Activated naive CD4-positive, alpha-beta T cell treated with anti-CD3 and anti-CD28 coated beads for 36 hours (primary cell): ENCODE measurements at places on chromosomes 2 and 18.

- no peak for DNase-seq
Measured at GRCh38 chr2:226589043-226589442, 210.6 kb downstream of the IRS1 start.

GRCh38 chr2:121038891-121039616, 245.9 kb downstream of the TFCP2L1 start:
- no peak for DNase-seq

DNA sequence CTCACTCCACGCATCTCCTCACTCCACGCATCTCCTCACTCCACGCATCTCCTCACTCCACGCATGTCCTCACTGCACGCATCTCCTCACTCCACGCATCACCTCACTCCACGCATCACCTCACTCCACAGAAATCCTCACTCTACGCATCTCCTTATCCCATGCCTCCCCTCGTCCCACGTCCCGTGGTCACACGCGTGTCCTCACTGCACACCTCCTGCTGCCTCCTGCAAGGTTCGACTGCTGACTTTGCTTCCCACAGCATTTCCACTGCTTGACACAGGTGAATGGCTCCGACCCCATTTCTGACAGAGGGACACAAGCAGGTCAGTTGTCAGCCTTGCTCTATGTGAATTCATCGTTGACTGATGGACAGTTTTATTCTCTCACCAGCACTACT, 103.0 kb downstream of the USP40 start:
- no peak for DNase-seq

DNA sequence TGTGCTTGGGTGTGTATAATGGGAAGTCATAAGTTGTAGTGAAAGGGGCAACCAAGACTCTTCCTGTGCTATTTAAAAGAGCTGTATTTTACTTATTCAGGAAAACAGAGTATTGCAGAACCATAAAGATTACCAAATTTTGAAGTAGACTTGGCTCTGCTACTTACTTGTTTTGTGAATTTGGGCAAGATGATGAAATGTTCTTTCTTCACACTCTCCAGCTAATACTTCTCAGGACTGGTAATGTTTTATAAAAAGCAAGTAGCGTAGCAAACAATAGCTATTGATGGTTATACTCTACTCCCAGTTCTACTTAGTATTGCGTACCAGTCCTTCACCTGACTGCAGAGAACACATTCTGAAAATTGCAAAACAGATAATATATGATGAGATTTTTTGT, 374.1 kb downstream of the ARHGAP15 start:
- DNase-seq = no peak

DNA sequence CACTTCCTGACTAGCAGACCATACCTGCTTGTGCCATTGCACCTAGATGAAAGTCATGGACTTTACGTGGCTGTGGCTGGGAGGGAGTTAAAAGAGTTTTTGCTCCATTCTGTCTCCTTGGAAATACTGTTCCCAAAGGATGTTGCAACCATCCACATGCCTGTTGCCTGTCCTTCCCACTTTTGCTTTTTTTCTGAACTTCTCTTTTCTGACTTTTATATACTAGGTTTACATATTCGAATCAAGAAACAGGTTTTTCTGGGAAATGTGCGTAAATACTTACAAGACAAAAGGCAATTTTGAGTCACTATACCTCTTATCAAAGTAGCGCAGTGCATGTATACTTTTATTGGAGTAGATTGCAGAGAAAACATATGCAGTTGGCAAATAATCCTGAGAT, 244.8 kb downstream of the PRKCE start:
- no peak for DNase-seq

DNA sequence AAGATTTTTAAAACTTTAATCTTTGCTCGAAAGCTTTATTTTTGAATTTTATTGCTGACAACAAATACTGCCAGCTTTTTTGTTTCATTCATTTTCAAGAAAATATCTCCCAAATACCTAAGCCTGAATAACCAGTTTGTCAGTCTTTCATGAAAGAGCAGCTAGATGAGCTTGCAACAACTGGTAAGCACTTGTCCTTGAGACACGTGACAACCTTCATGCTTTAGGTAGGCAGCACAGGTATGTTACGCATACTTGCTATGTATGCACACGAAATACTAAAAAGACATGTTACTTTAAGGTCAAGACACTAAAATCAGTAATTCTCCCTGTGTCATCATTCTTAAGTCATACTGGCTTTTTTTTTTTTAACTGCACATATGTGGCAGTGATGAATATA, 12.3 kb downstream of the CEBPZ start:
- DNase-seq = no peak

GRCh38 chr2:45882707-45883602, 231.5 kb downstream of the PRKCE start:
- no peak for DNase-seq
